CD14-positive monocyte (primary cell): ENCODE measurements at places on chromosomes 1 and 21.

DNA sequence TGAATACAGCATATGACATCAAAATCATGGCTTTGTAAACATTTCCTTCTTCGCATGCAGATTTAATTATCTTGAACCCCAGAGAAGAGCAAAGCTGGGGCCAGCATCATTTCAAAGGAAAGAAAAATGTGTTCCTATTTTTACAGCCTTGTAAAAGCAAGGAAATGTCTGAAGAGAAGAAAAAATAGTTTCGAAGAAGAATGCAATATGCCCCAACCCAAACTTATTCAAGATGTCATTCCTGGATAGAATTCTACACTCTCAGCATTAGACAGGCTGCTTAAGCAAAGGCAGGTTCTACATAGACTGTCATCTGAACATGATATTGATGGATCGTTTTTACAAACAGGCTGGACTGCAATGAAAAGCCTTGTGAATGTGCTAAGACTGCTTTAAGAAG, 900.8 kb downstream of the TTLL7 start:
- no peak for DNase-seq

- DNase-seq: peak; percentile 27
These were observed 871 bp downstream of the TUFT1 start for GRCh38 chr1:151540982-151541377.

DNA sequence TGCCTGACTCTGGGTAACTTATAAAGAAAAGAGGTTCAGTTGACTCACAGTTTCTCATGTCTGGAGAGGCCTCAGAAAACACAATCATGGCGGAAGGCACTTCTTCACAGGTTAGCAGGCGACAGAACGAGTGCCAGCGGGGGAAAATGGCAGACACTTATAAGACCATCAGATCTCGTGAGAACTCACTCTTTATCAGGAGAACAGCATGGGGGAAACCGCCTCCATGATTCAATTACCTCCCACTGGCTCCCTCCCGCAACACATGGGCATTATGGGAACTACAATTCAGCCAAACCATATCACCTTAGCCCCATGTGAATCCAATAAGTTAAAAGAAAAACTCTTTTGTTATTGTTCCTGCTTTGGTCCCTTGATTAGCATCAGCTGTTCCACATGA, 725.2 kb downstream of the LRRIQ3 start:
- no peak for DNase-seq

DNA sequence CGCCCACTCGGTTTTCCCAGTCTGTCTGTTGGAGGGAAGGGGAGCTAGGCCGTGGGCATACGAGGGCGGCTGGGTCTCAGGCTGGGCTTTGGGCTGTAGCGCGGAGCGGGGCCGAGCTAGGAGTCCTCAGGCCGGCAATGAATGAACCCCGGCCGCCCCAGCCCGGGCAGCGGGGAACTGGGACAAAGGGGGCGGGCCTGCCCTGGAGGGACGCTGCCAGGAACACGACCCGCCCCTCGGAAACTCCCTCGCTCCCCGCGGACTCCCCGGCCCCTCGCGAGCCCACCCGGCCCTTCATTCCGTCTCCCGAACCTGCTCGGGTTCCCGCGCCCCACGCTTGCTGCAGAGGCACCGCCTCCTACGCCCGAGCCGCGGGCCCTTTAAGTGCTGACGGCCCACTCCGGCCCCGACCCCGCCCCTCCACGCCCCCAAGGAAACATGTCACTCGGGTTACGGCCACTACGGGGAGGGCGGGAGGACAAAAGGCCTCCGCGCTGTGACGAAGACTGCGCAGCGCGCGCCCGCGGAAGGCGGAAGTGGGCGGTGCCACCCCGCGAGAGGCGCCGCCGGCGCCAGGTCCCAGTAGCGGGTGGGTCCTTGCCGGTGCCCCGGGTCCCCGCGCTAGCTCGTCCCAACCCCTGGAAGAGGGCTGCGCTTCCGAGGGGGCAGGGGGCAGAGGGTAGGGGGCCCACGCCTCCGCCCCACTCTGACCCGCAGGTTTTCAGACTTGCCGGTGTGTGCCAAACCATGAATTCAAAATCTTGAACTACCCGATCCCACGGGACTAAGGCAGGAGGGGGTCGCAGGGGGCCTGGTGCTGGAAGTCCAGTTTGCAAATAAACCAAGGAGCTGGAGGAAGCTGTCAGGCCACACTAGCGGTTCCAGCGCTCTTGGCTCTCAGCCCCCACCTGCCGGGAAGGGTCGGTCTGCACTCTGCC, at the start of gene GALE:
TSS of gene GALE (minus strand) at position 355 of the 938 bp plus-strand sequence. CDS start 1,747 bp downstream, outside the sequence.
- peak; percentile 95 for DNase-seq

DNA sequence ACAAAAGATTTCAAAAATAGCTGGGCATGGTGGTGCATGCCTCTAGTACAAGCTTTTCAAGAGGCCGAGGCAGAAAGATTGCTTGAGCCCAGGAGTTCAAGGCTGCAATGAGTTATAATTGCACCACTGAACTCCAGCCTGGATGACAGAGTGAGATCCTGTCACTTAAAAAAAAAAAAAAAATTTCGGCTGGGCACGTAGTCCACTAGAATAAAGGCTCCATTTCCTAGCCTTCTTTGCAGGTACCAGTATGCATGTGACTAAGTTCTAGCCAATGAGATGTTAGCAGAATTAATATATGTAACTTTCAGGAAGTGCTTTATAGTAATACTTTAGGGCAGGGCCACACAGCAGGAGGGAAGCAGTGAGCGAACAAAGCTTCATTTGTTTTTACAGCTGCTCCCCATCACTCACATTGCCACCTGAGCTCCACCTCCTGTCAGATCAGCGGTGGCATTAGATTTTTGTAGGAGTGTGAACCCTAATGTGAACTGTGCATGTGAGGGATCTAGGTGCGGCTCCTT, 28.8 kb upstream of the SYDE2 start:
- DNase-seq: no peak

GRCh38 chr1:203638950-203639349, 12.3 kb downstream of the ATP2B4 start:
- DNase-seq: peak; percentile 81

- DNase-seq: no peak
These were observed 168.7 kb downstream of the CAMTA1 start for GRCh38 chr1:6953907-6954364.

DNA sequence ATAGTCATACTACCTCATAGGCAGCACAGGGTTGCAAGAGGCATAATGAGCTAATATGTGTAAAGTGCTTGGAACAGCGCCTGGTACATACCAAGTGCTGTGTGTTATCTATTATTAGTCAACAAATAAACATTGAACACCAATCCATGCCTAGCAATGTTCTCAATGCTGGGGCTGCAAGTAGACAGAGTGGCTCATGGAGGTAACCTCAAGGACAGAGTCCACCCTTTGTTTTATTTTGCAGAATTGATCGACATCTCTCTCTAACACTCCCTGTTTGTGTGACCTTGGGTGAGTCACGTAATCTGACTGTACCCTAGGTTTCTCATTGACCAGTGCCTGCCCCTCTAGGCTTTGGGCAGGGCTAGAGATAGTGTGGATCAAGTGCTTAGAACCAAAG, 164.0 kb upstream of the KLHDC7A start:
- no peak for DNase-seq

DNA sequence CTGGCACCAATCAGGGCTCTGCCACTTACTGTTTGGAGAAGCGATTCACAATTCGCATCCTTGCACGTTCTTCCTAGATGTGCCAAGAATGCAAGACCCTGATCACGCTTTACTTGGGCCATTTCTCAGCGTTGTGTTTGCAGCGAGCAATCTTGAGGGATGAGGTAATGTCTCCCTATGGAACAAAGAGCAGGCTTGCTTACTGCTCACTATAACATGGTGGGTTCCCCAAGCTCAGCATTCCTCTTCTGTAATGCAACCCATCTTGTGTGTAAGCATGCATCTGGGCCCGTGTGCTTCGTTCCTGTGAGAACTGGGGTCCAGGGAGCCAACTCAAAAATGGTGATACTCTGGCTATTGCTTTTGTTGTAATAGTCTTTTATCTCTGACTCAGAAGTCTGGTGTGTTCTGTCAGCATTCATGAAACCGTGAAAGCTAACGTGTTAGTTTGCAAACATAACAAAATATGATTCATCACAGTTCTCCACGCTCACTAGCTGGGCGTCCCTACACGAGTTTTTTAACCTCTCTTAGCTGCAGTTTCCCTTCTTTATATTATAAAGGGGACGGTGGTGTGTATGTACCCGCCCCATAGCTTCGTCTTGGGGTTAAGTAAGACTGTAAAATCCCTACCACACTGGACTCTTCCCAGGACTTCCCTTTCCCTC, 33.3 kb downstream of the DNTTIP2 start:
- DNase-seq: peak; percentile 95

DNA sequence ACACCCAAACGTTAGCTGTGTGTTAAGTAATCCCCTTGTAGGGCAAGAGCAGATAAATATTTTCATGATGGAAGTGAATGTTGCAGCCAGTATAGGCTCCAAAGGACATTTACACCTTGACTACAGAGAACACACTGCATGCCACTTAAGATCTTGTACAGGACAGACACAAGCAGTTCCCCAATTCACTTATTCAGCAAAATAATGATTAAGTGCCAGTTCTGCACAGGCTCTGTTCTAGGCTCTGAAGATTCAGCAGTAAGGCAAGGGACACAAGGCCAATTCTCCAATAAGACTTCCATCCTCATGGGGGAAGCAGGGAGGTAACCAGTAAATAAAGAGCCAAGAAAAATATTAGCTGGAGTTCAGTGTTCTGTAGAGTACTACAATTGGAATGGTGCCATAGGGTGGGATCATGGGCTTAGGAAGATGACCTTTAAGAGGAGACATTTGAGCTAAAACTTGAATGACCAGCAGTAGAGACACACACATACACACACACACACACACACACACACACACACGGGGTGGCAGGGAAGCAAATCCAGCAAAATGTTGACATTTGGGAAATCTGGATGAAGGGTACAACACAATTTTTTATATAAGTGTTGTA, 199.9 kb upstream of the JUN start:
- DNase-seq: no peak

DNA sequence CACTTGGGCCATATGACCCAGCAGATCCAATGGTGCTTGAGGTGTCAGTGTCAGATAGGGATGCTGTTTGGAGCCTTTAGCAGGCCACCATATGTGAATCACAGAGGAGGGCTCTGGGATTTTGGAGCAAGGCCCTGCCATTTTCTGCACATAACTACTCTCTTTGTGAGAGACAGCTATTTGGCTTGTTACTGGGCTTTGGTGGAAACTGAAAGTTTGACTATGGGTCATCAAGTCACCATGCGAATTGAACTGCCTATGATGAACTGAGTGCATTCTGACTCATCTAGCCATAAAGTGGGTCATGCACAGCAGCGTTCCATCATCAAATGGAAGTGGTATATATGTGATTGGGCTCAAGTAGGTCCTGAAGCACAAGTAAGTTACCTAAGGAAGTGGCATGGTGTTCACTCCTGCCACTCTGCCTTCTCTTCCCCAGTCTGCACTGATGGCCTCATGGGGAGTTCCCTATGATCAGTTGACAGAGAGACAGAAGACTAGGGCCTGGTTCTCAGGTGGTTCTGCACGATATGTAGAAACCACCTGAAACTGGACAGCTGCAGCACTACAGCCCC, 447.3 kb downstream of the AGBL4 start:
- no peak for DNase-seq

DNA sequence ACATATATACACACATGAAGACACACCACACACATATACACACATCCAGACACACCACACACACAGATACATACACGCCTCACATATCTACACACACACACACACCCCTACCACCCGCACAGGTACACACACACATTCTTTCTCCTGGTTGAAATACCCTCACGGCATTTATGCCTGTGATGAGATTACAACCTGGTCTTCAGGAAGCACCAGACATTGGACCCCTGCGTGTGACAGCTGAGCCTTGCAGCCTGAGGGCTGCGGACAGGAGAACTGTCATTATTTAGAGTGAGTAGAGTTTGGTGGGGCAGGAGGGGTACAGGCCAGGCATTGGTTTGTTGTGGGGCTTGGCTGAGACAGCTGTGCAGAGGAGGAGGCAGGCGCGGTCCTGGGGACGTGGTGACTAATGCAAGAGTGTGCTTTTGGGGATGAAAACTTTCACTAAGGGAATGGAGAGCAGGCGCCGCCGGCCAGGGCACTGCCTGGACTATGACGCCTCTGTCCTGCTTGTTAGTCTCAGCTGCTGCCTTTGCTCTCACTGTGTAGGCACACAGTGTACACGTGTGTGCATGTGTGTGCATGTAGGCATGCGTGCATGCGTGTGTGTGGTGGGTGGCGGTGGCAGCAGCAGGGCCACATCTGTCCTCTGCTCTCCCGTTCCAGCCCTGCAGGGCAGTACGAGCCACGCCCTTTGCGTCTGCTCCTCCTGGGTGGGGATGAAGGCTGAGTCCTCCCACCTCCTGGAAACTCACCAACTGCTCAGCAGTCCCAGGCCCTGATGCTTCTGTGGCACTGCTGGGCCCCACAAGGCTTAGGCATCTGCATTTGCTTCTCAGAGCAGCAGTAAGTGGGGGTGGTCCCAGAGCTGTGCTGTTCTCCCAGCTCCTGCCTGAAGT, 57.6 kb downstream of the SPSB1 start:
- DNase-seq: no peak

DNA sequence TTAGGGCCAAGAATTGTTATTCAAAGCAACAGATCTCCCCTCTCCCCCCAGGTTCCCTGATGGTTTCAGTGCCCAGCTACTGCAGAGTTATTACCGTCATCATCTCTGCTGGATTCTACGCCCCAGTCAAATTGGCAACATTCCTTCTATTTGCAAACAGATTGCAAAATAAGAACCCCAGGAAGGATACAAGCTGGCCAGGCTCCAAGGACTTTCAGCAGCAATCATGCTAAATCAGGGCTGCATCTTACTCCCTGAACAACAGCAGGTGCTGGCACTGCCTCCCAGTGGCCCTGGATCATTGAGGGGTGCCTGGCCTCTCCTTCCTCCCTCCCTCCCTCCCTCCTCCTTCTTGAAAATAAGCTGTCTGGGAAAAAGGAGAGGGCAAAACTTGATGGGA, 521.6 kb upstream of the BEND5 start:
- DNase-seq: no peak

- DNase-seq: no peak
These were observed 84.5 kb upstream of the ESRRG start for GRCh38 chr1:216807696-216808095.

- no peak for DNase-seq
These were observed 21.0 kb downstream of the HMGN2 start for GRCh38 chr1:26493267-26493666.

DNA sequence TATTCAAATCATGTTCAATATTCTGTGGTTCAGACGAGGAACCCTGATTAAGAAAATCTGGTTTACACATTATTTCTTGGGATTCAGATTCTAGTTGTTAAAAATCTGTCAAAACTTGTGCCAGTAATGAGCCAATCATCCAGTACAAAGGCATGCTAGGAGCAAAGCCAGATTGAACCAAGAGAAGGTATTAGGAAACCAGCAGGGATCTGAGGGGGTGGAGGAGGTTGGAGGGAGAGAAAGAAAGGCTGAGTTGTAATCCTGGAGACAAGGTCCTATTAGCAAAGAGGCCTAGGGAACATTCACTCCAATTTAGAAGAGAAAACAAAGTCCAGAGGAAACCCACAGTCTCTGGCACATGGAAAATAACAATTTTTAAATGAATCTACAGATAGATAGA, 352.9 kb downstream of the LTN1 start:
- DNase-seq: no peak

- no peak for DNase-seq
These were observed 3.3 kb upstream of the CAPN9 start for GRCh38 chr1:230743899-230744298.

GRCh38 chr1:1602304-1602967, 2.5 kb upstream of the FNDC10 start:
- DNase-seq: no peak
